ENCODE measurements at places on chromosomes 2 and 18.

DNA sequence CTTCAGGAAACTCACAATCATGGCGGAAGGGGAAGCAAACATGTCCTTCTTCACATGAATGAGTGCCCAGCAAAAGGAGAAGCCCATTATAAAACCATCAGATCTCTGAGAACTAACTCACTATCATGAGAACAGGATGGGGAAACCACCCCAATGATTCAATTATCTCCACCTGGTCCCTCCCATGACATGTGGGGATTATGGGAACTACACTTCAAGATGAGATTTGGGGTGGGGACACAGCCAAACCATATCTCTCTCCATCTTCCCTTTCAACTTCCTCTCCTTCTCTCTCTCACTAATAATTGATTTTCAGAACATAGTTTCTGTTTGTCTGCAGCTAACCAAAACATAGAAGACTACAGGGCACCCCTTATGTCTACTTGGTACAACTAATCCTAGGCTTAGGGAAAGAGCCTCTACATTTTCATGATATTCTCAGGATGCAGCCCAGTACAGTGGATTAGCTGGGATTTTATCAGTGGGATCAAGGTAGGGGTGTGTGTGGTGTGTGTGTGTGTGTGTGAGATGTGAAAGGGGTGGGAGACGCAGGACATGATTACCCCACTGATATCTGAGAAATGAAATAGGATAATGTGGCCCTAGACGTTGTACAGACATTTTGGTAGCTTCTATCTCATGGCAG lies 2.8 kb upstream of the ATF2 start:
- DNase-seq = no peak

- DNase-seq = no peak
These were observed 55.2 kb downstream of the ANKMY1 start for GRCh38 chr2:240502430-240503121.

- no peak for DNase-seq
These were observed 478.5 kb upstream of the ZEB2 start for GRCh38 chr2:144998435-144998834.

- peak; percentile 44 for DNase-seq
These were observed 125.4 kb downstream of the CTIF start for GRCh38 chr18:48663931-48664847.

GRCh38 chr18:33577685-33578517 lies at the start of gene ASXL3:
Gene ASXL3, plus strand, starts transcription at chr18:33578219. Its CDS starts 413 bp downstream, at chr18:33578632.
- peak; percentile 27 for DNase-seq
